ENCODE measurements at places on chromosomes 16 and 17. TPM values are rescaled to one million over a fixed set of nuclear protein-coding genes. Genes with fewer than 3 reads are reported as not detected.

- no peak for DNase-seq
These were observed 8.4 kb downstream of the SRL start for GRCh38 chr16:4233431-4233830.

- no peak for DNase-seq
These were observed 86.7 kb downstream of the SHISA9 start for GRCh38 chr16:12988071-12988470.

GRCh38 chr16:4868535-4868934 is 21.3 kb downstream of the UBN1 start:
- DNase-seq, result no peak

G6PC1 gene
- not detected for total RNA-seq

GRCh38 chr17:80640366-80641084 is 95.9 kb downstream of the RPTOR start:
- DNase-seq, result no peak

DNA sequence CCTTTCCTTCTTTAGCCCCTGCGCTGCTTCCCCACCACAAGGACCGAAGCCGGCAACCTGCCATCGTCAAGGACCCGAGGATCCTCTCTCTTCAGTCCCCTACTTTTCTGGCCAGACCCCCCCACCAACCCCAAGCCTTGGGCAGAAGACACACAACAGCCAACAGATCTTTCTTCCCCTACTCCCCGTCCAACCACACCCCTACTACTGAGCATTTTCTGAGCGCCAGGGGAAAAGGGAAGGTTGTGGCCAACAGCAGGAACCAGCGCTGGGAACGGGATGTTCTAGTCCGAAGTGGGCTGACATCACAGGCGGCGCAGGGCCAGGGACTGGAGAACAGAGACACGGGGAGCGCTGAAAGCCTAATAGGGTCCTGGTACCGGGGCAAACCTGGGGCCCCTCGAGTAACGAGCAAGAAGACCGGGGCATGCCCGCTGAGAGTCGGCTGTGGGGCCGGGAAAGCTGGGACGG is 528 bp downstream of the PER1 start:
- DNase-seq, result peak; percentile 81

DNA sequence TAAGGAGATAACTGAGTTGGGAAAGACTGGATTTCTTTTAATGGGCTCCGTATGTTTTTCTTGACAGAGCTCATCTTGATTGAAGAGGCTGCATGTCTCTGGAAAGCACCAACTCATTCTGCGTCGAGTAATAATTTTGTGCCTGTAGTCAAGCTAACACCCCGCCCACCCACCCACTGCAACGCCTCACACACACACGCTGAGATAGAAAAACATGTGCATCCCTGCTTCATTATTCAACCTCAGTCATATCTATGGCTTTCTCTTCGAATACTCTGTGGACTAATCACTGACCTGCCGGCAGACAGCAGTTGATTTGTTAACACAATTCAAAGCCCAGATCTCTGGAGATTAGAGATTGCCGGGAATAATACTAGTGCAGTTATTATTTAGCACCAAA is 220.2 kb upstream of the TOM1L1 start:
- DNase-seq, result no peak

TEKT1 gene
- 0.72 TPM for total RNA-seq

RGS11 gene
- 6.0 TPM for total RNA-seq

PTGES3L gene
- total RNA-seq, result 10.4 TPM

DNA sequence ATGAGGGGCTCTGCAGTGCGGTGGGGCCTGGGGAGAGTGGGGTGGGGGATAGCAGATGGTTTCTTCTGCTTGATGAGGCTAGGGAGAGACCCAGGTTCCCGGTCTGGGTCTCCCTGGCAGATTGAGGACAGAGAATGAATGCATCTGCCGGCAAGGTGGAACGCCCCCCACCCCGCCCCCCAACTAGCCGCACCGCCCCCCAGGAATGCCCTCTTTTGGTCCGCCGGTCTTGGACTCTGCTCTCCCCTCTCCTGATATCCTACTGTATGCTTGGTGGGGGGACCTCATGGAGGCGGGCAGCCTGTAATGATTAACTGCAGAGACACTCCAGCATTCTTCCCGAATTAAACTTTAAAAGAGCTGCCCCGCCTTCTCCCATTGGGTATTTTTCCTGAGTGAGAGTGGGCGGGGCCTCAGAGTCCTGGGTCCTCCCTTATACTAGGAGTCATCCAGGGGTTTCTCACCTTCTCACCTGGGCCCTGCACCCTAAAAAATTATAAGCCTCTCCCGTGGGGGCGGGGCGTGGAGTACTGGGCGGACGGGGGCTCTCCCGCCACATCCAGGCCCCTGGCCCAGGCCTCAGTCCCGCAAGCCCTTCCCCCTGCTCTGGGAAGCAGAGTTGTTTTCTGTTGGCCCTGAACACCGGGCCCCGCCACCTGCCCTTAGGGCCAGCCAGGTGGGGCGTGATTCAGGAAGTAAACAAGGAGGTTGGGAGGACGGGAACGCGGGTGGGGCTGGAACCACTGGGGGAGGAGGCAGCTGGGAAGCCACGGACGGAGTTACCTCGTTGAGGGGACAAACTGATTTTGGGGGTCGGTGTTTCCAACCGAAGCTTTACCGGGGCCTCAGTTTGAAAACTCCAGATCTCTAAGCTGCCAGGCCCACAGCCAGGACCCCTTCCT is 1.5 kb downstream of the GRB7 start:
- DNase-seq, result peak; percentile 60

DNA sequence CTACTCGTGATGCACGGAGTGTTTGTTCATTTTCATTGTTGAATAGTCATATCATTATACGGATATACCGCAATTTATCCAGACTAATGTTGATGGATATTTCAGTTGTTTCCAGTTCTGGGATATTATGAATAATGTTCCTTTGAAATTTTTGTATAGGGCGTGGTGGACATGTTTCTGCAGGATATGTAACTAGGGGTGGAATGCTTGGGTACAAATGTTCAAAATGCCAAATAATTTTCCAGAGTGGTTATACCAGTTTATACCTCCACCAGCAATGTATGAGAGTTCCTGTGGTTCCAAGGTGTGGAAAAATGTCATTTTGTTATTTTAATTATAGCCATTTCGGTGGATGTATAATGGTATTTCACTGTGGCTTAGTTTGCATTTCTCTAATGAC is 53.6 kb downstream of the NUP88 start:
- DNase-seq, result peak; percentile 4

GRCh38 chr17:43574348-43574747 is 28.2 kb upstream of the ETV4 start:
- DNase-seq, result no peak

IGSF6 gene
- 13.2 TPM for total RNA-seq

DNA sequence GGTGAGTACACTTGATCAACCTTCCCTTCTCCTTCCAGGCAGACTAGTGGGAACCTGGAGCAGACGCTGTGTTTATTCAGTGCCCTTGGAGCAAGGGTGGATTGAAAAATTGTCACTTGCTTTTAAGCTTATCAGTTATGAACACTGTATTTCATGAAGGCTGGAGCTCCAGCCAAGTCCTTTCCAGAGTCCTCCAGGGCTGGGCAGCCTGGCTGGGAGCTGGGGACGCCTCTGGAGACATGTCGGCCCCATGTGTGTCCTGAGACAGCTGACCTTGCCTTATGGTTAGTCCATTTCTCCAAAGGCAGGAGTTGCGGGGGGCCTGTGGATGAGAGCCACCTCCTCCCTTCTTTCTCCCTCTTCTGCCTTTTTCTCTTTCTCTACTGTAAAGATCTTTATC is 67.0 kb downstream of the RAP1GAP2 start:
- DNase-seq, result no peak

KRTAP9-1 gene
- total RNA-seq, result 1.4 TPM

OR2C1 gene
- total RNA-seq, result 3.6 TPM

GRCh38 chr16:6892966-6893365 is 439.7 kb upstream of the RBFOX1 start:
- DNase-seq, result peak; percentile 8

DNA sequence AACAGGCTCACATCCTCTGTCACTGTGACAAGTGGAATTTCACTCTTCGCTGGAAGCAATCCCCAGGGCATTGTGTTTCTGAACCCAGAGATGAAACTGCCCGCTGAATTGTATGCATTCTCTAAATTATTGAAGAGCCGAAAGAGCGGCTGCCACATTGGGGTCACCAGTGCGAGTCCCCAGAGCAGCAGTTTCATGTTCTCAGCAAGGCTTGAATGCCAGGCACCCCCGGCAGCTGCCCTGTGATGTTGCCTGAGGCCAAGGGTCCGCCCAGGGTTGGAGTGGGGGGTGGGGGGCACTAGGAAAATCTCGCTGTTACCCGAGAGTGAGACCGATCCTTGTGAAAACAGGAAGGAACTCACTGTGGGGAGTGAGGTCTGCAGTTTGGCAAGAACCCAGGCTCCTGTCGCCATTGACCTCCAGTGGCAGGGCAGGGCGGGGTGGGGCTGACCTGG is 20.7 kb upstream of the BCAR1 start:
- peak; percentile 60 for DNase-seq

CDH8 gene
- total RNA-seq, result 4.3 TPM

GALR2 gene
- 6.7 TPM for total RNA-seq

DNA sequence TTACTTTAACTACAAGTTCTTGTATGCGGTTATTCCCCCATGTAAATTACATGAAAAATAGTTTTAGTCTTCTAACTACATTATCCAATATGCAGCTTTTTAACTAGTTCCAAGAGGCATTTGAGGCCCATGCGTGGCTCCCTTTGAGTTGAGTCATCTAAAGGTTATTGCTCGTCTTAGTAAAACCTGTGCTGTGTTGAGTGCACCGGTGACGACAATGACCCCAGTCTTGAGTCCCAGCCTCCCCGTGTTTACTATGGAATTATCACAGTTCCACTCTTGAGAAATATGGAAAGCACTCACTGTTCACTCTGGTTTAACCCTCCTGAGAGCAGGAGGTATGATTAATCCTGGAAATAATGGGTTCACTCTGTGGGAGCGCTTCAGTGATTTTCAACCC is 119.2 kb downstream of the PITPNC1 start:
- no peak for DNase-seq

DNA sequence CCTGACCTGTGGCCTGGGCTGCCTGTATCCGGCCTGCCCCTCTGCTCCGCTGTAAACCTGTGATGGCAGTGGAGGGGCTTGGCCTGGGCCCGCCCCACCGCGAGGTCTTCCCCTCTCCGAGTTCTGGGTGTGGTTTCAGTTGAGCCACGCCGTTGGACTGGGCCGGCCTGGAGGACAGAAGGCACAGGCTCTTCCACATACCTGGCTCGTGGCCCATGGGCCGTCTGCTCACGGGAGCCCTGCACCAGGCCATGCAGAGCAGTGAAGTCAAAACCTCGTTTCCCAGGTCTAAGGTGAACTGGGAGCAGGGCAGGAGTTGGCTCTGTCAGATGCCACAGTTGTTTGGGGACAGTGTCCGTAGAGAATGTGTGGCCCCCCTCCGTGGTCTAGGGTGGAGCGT is 5.6 kb upstream of the RNPS1 start:
- no peak for DNase-seq

ABHD15 gene
- 3.1 TPM for total RNA-seq

DNA sequence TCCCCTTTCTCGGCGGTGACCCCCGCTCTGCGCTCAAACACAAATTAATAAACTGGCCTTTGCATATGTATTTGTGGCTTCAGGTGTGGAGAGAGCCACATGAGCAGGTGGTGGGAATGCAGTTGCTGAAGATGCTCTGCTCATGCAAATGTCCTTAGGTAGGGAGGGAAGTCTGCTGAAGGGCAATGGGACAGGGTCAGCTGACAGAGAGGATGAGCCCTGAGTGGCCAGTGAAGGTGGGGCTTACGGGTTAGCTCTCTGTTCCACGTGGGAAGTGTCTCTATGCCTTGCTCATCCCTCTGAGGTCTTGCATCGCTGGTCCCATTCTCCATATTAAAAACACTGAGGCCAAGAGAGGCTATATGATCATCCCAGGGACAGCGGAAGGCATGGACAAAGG is 74.2 kb upstream of the CCL1 start:
- DNase-seq, result no peak

DNA sequence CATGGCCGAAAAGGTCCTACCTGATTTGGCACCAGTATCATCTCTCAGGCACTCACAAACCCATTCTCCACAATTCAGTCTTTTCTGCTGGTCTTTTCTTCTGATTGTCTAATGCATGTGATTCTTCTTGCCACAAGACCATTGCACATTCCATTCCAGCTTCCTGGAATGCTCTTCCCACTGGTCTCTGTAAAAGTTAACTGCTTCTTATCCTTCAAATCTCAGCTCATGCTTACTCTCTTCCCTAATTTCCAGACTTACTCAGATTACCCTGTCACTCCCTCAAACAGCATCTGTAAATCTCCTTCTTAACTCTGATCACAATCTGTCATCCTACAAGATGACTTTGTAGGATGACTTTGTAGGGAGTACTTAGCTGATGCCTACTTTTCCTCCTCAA is 320.2 kb downstream of the MAP2K6 start:
- DNase-seq, result no peak

KRTAP9-2 gene
- total RNA-seq, result not detected

DNA sequence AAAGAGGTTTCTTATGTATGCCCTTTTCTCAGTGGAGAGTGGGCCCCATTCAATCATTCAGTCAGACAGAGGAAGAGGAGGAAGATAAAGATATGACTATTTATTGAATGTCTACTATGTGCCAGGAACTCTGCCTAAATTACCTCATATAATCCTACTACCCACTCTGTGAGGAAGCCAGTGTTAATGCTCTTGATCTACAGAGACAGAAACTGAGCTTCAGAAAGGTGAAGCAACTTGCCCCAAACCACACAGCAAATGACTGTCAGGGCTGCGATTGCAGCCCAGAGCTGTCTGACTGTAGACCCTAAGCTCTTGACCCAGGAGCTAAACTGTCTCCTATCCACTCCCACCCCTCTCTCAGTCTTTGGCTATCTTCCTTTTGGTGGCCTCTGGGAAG is 8.4 kb downstream of the SRCIN1 start:
- DNase-seq, result no peak

DNA sequence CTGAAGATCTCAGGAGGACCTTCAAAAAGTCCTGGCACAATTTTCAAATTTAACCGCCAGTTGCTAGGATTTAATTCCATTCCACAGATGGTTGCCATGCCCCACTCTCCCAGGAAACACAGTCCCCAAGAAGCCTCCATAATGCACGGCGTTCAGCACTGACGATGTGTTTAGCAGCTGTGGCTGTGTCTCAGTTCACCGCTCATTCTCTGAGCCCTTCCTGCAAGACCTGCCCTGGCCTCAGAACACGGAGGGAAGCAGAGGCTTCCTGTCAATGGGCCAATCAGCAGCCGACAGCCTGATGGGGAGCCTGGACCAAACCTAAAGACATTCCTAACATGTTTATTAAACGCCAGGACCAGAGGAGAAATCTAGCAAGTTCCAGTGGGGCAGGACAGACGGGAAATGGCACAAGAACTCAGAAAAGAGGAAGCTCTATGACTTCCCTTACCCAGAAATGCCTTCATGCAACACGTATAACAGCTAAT is 4.9 kb downstream of the MYLK3 start:
- peak; percentile 59 for DNase-seq

DNA sequence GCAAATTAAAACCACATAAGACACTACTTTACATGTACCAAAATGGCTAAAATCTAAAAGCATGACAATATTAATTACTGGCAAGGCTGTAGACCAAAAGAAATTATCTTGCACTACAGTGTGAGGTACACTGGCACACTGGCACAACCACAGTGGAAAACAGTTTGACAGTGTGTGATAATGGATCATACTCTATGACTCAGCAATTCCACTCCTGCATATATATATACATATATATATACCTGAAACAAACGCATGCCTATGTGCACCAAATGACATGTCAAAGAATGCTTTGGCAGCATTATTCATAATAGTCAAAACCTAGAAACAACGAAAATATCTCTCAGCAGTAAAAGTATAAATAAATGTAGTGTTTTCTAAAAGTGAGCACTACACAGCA is 4.6 kb upstream of the DYNLRB2 start:
- DNase-seq, result no peak

KRTAP1-1 gene
- not detected for total RNA-seq

- no peak for DNase-seq
These were observed 56.1 kb upstream of the SOX9 start for GRCh38 chr17:72064606-72065193.

- no peak for DNase-seq
These were observed 17.5 kb upstream of the GUCY2D start for GRCh38 chr17:7984904-7985303.
